Activated CD8-positive, alpha-beta memory T cell treated with anti-CD3 and anti-CD28 coated beads for 4 hours (primary cell): ENCODE measurements at places on chromosomes 7 and 10.

GRCh38 chr10:30928742-30929141 lies 102.9 kb downstream of the ZNF438 start:
- no peak for DNase-seq

GRCh38 chr7:12770227-12770975 lies 83.0 kb downstream of the ARL4A start:
- no peak for DNase-seq

- no peak for DNase-seq
These were observed 284.1 kb downstream of the DPP6 start for GRCh38 chr7:154336295-154336694.

GRCh38 chr10:11875494-11876281 lies 52.5 kb downstream of the PROSER2 start:
- DNase-seq: no peak

- no peak for DNase-seq
These were observed 329.0 kb downstream of the ACTR3B start for GRCh38 chr7:153088601-153089000.

DNA sequence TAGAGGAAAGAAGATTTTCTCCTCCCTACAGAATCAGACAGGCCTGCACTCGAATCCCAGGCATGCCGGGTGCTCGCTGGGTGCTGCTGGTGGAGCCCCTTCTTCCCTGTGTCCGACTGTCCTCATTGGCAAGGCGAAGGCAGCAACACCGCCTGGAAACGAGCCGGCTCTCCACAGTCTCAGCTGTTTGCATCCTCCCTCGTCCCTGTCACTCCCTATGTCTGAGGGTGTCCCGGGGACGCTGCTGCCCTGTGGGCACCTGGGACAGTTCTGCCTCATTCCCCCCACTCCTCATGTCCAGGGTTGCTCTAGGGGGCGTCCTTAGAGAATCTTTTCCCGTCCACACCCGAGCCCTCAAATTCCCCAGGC lies 31.6 kb upstream of the TMEM72 start:
- DNase-seq: no peak

GRCh38 chr7:107029061-107029763 lies 15.3 kb upstream of the PRKAR2B start:
- no peak for DNase-seq

- DNase-seq: no peak
These were observed 95.1 kb upstream of the PALS2 start for GRCh38 chr7:24478137-24478655.

DNA sequence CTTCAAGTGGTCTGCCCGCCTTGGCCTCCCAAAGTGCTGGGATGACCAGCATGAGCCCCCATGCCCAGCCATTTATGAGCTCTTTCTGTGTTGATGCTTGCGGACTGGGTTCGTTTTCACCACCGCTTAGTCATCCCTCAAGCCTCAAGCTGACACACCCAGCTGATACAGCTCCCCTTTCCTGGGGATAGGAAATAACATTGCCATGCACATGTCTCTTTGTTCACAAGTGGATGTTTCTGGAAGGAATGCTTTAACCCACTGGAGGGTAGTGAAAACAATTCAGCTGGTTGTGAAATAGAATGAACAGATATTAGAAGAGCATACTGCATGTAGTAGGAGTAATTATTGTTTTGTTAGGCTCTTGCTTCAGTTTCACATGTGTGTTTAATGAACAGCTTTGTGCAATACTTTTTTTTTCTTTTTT lies 8.5 kb upstream of the METTL27 start:
- DNase-seq: no peak

GRCh38 chr7:24406789-24407299 lies 122.9 kb downstream of the NPY start:
- no peak for DNase-seq

GRCh38 chr7:89514970-89515369 lies 639.3 kb upstream of the STEAP1 start:
- DNase-seq: no peak

DNA sequence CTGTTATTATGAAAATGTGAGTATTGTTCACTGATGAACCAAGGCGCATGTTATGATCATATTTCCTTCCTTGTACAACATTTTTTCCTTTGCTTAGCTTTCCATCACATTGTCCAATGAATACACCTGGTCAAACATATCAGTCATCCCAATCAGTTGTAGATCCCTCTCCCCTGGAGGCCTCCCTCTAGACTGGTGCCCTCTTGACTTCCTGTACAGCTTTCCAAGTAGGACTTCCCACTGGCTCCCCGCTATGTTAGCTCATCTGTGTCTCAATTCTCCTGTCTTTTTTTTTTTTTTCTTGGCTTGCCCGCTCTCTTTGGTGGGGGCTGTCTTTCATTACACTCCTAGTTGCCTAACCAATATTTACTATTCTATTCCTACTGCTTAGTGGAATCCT lies 214.2 kb upstream of the NPY start:
- no peak for DNase-seq

GRCh38 chr10:27743877-27744801 lies 1.5 kb downstream of the MKX start:
- DNase-seq: no peak

DNA sequence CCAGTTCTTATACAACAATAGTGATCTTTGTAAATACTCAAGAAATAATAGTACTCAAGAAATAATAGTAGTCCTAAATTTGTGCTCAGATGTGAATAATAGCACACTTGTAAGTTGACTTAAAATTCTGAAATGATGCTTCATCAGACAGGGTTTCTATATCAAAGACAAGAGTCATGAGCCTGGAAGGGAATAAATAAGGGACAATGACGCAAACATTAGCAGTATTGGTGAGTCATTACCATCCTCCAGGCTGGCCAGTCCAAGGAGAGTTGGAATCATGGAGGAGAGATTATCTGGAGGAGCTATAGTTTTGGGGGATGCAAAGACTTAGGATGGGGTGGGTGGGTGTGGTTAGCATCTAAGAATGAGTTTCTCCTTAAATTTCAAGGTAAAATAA lies 6.1 kb upstream of the SH3PXD2A start:
- no peak for DNase-seq

DNA sequence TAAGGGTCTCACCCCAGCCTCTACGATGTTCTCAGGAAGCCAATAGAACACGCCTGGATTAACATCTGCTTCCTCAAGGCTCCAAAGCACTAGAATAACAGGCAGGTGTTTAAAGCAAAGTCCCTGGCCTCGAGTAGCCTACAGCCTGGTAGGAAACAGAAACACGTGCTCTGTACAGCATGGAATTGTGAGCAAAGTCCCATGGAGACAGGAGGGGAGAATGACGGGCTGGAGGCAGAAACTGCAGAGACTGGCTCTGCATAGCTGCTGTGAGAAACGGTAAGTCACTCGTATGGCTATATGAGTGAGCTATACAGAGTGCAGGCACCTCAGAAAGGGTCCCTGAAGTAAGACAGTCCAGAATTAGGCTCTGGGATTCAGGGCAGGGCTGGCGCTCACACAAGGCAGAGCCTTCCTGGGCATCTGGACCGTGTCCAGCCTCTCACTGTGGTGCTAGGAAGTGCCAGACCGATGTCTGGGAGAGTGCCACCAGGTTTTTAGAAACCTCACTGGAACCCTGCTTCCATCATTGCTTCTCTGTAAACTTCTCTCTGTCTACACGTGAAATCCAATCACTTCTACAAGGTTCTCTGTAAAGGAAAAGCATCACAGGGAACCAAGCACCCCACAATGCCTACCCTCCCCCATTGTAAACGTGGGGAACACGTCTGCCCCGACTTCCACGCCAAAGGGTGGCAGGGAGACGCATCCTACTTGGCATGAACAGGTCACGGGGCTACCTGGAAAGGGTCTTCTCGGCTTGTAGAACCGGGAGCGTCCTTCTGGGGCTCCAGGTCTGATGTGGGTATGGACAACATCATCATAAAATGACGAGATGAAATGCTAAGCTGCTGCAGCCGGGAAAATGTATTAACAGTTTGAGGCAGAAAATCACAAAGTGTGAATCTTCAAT lies 38.8 kb upstream of the SHH start:
- no peak for DNase-seq

DNA sequence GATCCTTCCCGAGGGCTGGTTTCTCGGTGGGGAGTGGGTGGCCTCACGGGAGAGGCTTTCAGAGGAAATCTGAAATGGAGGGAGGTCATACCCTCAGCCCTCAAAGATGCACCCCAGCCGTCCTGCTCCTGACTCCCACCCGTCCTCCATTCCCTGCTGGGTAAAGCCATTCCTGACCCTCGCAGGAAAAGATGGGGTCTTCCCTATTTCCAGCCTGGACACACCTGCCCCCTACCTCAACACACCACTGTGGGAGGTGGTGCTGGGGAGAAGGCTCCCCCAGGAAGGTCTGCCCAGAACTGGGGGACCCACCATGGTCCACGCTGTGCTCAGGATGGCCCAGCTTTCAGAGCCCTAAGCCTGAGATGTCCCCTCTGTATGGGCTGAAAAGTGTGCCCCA lies 86.9 kb downstream of the CHST15 start:
- DNase-seq: no peak

DNA sequence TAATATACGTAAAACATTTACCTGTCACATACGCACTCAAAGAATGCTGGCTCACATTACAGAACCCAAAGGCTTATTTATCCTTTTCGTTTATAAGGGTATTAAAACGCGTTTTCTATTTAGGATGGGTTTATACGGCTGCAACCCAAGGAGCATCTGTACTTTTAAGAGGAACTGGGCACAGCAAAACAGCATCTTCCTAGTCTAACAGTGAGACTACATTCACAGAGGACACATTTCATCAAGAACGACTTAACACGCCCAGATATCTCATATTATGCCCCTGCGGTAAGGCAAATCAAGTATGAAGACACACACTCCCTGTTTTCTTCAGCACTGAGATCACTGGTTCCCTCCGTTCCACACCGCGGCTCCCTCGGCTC lies 533 bp upstream of the DMTF1 start:
- DNase-seq: no peak

GRCh38 chr7:593324-594115 lies 73.9 kb upstream of the PDGFA start:
- no peak for DNase-seq

- no peak for DNase-seq
These were observed 47.7 kb downstream of the LRGUK start for GRCh38 chr7:134174795-134175261.

DNA sequence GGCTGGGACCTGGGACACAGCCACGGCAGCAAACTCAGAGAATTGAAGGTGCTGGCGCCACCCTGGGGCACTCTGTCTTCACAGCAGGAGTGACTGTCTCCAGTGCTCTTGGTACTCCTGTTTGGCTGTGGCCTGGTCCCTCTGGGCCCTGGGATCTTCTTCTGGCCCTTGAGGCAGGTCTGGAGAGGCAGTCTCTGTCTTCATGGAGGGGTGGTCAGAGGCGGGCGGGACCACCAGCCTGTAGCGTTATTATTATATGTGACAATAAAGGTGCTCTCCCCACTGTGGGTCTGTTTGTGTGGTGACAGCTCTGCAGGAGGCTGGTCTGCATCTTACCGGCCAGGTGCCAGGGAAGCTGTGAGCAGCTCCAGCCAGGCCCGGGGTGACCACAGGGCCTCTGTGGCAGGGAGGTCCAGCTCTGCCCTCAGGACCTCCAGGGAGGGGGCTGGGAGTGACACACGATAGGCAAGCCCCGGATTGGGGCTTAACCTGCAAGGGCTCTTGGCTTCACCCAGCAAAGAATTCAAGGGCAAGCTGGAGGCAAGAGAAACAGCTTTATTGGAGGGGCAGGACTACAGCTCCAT lies 70.3 kb downstream of the MYL10 start:
- no peak for DNase-seq

GRCh38 chr7:8040768-8041369 lies 72.3 kb downstream of the GLCCI1 start:
- no peak for DNase-seq

DNA sequence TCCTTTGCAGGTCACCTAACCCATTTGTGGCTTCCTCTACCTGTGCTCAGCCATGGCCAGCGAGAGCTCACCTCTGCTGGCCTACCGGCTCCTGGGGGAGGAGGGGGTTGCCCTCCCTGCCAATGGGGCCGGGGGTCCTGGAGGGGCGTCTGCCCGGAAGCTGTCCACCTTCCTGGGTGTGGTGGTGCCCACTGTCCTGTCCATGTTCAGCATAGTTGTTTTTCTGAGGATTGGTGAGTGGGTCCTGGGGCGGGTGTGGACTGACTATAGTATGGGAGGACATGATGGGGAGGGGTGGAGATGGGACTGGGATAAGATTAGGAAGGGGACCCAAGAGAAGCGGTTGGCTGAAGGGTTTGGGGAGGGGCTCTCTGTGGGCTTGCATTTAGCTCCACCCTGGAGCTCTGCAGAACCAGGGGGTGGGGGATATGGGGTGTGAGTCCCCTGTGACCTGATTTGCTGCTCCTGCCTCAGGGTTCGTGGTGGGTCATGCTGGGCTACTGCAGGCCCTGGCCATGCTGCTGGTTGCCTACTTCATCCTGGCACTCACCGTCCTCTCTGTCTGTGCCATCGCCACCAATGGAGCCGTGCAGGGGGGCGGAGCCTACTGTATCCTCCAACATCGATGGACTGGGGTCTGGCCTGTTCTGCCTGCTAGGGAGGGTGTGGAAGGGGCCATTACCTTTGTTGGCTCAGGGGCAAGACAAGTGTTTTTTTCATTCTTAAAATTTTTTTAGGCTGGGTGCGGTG lies 1.8 kb downstream of the SLC12A9 start:
- no peak for DNase-seq

DNA sequence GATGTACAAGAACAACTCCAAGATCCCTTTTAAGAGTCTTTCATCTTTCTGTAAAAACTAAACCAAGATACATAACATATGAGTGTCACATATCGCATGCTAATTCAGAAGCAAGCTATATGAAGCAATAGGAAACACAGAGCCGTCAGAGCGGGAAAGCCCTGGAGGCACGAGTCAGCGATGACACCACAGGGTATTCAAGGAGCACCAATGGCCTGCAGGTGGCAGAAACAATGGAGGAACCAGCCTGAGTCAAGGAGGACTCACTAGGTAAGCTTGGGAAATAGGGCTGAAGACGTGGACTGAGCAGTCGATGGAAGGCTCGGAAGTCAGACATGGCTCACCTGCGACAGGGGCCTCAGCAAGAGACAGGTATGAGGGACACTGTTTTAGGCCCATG lies 214.4 kb downstream of the FAM107B start:
- DNase-seq: peak; percentile 60

GRCh38 chr7:130719541-130719940 lies 14.5 kb downstream of the KLF14 start:
- DNase-seq: no peak

- no peak for DNase-seq
These were observed 159.9 kb downstream of the CAMK1D start for GRCh38 chr10:12509016-12509793.

GRCh38 chr10:131495224-131495623 lies 183.7 kb upstream of the TCERG1L start:
- DNase-seq: no peak

GRCh38 chr10:103926722-103927319 lies 8.8 kb upstream of the STN1 start:
- DNase-seq: no peak

- no peak for DNase-seq
These were observed 5.7 kb downstream of the ZNF22 start for GRCh38 chr10:45006276-45007030.

- DNase-seq: no peak
These were observed 91.0 kb downstream of the MET start for GRCh38 chr7:116762971-116763370.

GRCh38 chr7:18995270-18995671 lies 122.2 kb downstream of the TWIST1 start:
- no peak for DNase-seq
